ENCODE measurements at places on chromosomes 1 and 21. TPM values are rescaled to one million over a fixed set of nuclear protein-coding genes. Genes with fewer than 3 reads are reported as not detected.

DNA sequence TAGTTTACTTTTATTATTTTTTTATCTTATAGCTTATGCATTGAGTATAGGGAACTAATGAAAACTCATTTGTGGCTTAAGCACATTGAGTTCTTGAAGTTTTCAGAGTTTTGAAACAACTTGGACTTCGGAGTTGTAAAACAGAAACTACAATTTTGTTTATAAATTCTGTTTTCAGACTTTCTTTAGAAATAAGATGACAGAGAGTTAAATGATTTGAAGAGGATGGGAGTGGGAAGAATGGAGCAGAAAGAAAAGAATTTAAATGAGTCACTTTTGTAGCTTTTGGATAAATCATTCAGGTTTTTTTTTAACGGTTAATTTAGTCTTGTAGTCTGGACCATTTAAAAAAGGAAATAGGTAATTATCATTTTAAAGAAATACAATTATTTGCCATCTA, 32.3 kb downstream of the INKA2 start:
- DNase-seq = no peak

DNA sequence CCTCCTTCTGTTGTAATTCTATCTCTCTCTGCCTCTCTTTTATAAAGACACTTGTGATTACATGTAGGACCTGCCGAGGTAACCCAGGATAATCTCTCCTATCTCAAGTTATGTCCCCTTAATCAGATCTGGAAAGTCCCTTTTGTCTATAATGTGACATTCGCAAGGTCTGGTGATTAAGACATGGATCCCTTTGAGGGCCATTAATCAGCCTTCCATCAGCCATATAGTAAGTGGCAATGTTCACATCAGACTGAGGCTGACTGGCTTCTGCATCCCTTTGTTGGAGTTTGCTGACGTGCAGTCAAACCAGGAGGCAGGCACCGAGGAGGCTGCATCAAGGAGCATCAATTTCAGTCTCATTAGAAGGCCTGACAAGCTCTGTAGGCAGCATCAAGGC, 209.6 kb downstream of the BACH1 start:
- DNase-seq = no peak

GRCh38 chr1:24414775-24415333, 748 bp upstream of the NIPAL3 start:
- DNase-seq = no peak

- DNase-seq = no peak
These were observed 710 bp upstream of the PALMD start for GRCh38 chr1:99645203-99645602.

The FCRL6 gene
- not detected for total RNA-seq

The OR2L3 gene
- total RNA-seq = not detected

The SPATA17 gene
- 1.5 TPM for total RNA-seq
